Activated CD4-positive, CD25-positive, alpha-beta regulatory T cell (primary cell): ENCODE measurements at places on chromosomes 6 and 20.

DNA sequence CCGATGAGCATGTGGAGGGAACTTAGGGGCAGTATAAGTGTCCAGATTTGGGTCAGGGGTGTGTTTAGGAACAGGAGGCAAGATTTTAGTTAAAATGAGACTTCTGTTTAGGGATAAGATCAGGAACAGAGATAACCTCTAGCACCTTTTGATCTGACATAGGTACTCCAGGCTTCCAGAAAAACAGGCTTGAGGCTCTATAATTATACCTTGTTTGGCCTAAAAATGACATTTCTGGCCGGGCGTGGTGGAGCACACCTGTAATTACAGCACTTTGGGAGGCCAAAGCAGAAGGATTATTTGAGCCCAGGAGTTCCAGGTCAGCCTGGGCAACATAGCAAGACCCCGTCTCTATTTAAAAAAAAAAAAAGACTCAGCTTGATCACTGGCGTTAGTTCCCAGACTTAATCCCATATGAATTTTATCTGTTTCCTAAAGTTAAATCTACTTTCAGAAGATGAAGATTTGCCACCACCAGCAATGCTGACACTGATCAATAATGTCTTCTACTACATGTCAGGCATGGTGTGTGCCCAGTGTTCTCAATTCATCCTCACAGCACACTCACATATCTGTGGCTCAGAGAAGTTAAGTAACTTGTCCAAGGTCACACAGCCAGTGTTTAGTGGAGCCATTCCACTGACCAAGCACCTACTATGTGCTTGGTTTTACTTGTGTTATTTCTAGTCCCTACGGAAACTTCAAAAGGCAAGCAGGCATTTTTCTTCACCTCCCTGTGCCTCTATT is 6.0 kb upstream of the TULP1 start:
- DNase-seq: no peak

GRCh38 chr6:11433860-11434259 is 103.7 kb upstream of the TMEM170B start:
- no peak for DNase-seq

DNA sequence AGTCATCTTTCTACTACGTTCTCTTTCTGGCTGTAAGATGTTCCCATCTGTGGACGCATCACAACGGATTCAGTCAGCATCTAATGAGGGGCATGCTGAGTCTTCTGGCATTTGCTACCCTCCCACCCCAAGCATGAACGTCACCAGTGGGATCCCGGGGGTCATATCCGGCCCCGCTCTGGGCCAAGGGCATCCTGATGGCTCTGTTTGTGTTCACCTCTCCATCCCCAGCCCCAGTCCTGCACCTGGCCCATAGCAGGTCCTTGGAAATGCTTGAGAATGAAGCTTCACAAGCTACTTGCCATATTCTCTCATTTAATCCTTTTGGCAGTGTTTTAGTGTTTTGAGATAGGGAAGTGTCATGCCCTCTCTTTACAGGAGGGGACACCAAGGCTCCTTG is 14.9 kb downstream of the APCDD1L start:
- no peak for DNase-seq

- DNase-seq: no peak
Measured at GRCh38 chr6:166603043-166603690, 16.7 kb upstream of the RAMACL start.

DNA sequence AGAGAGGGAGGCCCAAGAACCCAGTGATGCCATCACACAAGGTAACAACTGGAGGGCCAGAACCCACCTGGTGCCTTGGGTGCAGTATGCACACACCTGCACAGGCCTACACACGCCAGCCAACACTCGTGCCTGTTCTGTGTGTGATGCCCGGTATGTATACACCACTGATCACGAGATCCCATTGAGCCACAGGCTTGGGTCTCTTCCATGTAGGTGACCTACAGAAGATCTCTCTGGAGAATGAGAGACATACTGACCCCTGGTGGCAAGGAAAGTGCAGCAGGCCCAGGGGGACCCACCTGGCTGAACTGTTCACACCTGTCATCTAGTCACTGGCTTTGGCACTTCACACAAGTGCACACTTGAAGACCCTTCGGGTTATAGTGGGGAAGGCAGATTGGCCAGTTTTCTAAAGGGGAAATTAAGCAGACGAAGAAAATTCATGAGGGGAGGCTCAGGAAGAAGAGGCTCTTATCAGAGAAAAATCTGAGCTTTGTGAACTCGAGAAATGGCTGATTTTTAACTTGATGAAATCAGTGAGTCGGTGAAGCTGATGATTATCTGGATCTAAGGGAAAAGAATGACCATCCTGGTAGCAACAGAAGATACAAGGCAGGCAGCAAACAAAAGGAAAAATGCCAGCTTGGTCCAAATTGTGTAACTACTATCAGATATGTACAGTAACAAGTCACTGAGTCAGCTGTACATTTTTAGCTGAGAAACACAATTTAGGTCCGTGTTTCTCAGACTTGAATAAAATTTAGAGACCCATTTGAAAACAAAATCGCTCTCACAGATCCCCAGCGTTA is 69.1 kb upstream of the PBOV1 start:
- no peak for DNase-seq

DNA sequence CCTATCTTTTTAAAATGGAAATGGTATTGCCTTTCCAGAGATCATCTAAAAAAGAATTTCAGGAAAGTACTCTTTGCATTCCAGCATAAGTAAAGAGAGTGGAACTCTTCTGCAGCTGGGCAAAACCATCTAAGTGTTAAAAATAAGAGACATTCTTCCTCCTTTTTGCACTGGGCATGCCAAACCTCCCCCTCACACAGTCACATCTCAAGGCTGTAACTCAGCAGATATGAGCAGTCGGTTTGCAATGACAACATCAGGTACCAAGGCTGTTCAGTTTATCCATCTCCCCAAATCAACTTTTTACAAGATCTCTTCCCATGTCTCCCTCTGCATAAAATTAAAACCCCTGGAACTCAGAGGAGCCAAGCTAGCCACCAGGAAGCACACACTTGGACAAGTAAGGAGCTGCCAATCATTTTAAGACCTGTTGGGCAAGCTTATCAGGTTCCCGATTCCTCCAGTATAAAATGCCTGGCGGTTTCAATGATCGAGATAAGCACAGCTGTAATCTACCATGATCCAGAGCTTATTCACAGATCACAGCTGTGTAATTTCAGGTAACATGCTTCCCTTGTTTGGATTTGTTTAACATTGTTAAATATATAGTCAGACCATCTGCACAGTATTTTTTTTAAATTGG is 23.2 kb downstream of the ID4 start:
- DNase-seq: no peak

DNA sequence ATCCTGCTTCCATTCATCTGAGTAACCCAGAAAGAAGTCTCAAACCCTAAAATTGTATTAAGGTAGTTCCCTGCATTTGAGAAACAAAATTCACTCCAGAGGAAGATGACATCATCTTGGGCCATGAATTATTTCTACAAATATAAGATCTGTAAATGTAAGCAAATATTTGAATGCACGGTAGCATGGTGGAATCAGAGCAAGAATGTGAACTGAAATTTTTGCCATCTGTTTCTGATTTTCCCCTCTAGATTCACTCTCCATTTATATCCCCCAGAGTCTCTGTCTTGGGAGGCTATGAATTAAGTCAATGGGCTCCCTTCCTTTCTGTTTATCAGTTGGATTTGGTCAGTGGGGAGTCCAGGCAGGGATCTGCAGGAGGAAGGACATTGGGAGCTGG is 5.8 kb upstream of the MAP3K5 start:
- no peak for DNase-seq

GRCh38 chr20:57908704-57909630 is 199.2 kb upstream of the PMEPA1 start:
- DNase-seq: no peak

- DNase-seq: no peak
Measured at GRCh38 chr6:164014346-164015087, 600.0 kb downstream of the QKI start.

GRCh38 chr6:16725145-16725864 is 36.0 kb downstream of the ATXN1 start:
- DNase-seq: no peak

DNA sequence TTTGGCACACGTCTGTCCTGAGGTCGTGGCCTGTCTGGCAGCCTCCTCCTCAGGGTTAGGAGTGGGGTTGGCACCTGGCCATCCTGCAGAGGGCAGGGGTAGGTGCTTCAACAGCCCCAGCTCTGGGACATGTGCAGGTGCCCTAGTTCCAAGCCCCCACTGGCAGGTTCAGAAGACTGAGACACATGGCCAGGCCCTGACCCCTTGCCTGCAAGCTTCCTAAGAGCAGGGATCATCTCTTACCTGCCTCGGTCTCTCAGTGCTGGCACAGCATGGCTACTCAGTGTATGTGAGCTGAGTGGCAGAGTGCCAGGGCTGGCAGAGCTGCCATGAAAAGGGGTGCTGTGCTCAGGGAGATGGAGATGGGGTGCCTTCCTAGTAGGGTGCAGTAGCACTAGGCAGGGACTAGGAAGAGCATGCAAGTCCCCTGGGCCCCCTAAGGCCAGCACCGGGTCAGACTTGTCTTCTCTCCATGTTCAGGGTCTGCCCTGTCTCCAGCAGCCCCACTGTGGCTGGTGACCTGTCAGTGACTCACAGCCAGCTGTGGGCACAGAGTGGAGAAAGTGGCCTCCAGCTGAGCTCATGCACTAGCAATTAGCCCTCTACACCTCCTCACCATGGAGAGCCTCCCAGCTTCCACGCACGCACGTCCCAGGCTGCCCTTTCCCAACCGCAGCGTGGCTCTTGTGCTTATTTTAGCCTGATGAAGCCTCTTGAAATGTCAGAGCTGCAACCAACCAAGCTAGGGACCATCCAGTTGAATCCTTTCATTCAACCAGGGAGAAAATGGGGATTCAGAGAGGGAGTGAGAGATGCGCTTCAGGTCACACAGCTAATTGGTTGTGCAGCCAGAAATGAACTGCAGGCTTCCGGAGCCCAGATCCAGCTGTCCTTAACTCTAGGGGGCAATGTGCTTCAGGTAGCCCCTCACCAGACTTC is 116.6 kb downstream of the MRPL14 start:
- DNase-seq: no peak

DNA sequence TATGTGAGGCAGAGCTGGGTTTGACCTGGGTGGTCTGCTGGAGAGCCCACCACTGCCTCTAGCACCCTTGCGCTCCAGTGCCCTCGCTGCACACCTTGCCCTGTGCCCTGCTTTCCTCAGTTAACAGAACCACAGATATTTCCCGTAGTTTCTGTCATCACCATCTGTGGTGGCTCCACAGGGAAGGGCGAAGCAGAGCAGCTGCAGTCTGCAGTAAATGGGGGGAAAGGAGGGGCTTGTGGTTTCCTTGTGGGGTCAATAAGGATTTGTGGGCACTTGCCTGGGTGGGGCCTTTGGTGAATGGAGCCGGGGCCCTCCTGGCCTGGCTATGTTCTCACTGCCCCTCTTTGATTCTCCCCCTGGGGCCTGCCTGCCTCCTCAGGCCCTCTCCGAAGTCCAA is 21.2 kb upstream of the CCDC167 start:
- no peak for DNase-seq

- DNase-seq: no peak
Measured at GRCh38 chr6:69408886-69409285, 387.9 kb downstream of the LMBRD1 start.

DNA sequence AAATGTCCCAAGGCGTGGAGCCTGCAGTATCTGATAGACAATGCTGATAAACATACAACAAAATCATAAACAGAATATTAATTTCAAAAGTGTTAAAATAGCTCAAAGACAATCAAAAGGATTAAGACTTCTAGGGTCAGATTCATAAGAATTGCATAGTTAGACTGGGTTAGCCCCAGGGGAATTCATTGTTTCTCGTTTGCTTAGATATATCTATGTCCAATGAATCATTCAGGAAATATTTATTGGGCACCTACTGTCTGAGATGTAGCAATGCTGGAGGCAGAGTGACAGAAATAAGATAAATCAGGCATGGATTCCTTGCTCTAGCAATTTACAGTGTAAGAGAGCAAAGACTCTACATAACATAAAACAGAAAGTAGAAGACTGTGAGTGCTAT is 124.4 kb upstream of the PRL start:
- DNase-seq: no peak
